Hematopoietic multipotent progenitor cell treated with erythropoietin and hydrocortisone succinate and interleukin-3 and kit ligand, for 4 days (in vitro differentiated cells): ENCODE measurements at places on chromosomes 5 and 9.

GRCh38 chr9:93376411-93376810 is 75.1 kb upstream of the FAM120A start:
- DNase-seq: no peak

- DNase-seq: no peak
Observed at GRCh38 chr5:154351566-154351965, 94.2 kb upstream of the SAP30L start.

- DNase-seq: no peak
Observed at GRCh38 chr5:154363411-154363810, 82.4 kb upstream of the SAP30L start.

DNA sequence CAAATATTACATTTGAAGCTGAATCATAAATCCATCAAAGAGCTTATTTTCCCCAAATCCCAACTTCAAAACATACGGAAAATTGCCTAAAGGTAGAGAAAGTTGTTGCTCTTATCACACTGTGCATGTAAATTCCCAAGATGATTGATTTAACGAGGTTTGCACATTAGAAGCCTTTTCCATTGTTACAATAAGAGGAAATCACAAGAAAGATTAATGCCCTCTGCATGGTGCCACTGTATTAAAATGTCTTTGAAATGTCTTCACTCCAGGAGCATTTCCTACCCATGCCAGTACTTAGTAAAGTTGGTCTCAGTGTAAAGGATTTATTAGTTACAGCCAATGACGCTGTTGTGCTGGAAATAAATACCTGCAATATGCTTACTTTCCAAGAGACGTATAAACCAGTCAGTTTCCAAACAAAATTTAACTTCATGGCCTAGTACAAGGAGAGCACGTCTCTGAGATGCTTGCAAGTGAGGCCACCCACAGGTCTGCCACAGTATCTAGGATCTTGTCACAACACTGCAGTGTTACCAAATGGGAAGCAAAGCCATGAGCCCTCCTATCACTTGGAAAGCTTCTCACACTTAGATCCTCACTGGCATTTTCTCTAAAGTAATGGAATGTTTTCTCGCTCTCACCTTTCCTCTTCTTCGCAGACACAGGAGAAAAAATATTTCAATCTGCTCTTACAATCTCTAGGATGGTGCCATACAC is 112.4 kb downstream of the CETN3 start:
- DNase-seq: no peak

GRCh38 chr5:155978850-155979249 is 348.1 kb upstream of the SGCD start:
- DNase-seq: no peak

DNA sequence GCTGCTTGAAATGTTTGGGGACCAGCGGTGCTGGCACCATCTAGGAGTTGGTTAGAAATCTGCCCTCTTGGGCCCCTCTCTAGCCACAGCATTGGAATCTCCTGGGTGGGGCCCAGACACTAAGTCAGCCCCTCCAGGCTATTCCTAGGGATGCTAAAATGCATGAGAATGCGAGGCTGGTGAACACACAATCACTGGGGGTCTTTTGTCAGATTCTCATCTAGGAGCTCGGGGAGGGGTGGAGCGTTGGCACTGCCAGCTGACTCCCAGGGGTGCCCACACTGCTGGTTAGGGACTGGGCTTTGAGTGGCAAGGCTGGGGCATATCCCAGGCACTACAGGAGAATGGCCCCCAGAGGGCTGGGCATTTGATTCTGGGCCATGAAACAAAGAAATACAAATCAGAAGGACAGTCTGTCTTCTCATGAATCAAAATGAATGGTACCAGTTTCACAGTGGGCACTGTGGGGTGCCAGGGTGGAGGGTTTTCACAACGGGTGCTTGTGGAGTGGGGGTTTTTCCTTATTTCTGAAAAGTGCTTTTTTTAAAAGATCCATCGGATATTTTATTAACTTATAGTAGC is 127.8 kb upstream of the RAPGEF1 start:
- DNase-seq: no peak

GRCh38 chr9:111063332-111063731 is 25.1 kb upstream of the LPAR1 start:
- no peak for DNase-seq

DNA sequence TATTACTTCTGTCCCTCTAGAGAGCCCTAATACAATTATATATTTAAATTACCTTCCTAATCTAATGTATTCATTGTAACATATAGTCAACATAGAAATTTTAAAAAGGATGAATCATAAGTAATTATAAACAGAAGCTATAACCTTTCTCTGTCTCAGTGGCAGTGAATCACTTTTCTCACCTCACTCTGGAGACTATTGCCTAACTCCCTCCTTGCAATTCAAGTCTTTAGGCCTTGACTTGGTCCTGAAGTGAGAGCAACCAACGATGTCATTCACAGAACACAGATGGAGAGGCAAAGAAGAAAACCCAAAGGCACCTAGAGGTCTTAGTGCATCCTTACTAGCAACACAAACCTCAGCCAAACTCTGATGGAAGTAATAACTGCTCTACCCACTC is 133.3 kb upstream of the DPYSL3 start:
- DNase-seq: no peak

- no peak for DNase-seq
Observed at GRCh38 chr5:65108786-65109743, 340.3 kb downstream of the CWC27 start.

DNA sequence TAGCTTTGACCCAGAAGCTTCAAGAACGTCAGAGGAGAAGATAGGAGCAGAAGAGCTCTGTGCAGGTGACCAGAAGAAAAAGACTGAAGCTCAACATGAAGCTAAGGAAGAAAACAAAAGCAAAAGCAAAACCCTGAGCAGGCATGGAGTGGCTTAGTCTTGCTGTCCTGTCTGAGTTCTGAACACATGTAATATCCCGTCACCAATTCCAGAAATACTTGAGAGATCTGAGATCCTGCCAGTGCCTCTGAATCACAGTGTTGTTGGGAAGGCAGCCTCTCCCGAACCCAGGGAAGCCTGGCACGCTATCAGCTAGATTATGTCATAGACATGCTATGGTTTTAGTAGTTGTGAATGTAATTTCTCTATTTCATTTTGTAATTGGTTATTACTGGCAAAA is 235.7 kb downstream of the ICE1 start:
- DNase-seq: no peak
